ENCODE measurements at places on chromosomes 5 and 9. TPM values are rescaled to one million over a fixed set of nuclear protein-coding genes. Genes with fewer than 3 reads are reported as not detected.

Gene PCDHGA7
- 2.9 TPM for total RNA-seq

Gene ITGA2
- 22.3 TPM for total RNA-seq

Gene PARP8
- total RNA-seq = 59.4 TPM

Gene SH2D3C
- total RNA-seq = 34.5 TPM

Gene IL4
- total RNA-seq = not detected

Gene RNF145
- total RNA-seq = 212 TPM

Gene DNM1
- 8.2 TPM for total RNA-seq

Gene ELAVL2
- 1.7 TPM for total RNA-seq

Gene RHOBTB3
- total RNA-seq = 150 TPM

Gene TRPM3
- 1.4 TPM for total RNA-seq

Gene SLC25A2
- 0.83 TPM for total RNA-seq

Gene TMEM232
- total RNA-seq = 28.3 TPM

Gene BARX1
- not detected for total RNA-seq

- DNase-seq = no peak
Measured at GRCh38 chr9:129608561-129609481, 12.1 kb downstream of the C9orf50 start.

GRCh38 chr9:110752766-110753165, 84.2 kb downstream of the MUSK start:
- DNase-seq = no peak

DNA sequence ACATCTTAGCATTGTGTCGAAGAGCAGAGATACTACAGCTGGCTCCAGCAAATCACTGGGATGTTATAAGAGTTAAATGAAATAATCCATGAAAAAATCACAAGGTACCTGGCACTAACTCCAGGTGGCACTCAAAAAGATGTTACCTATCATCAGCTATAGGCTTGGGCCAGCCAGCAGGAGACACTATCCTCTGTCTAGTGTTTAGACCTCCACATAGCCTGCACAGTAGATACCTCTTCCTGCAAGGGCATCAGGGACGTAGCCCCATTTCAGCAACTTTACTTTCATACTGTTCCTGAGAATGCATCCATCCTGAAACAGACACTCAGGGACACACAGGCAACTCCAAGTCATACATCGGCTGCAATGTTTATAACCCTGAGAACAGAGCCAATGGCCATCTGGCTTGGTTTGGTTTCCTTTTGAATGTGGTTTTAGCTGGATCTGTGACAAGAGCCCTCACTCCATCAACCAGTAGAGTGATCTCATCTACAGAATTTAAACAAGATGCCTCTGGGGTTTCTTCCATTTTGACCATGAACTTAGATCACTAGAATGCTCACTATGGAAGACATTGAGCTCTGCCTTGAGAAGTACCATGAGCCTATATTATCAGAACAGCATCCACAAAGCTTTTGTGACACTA, 69.9 kb downstream of the TLE1 start:
- peak; percentile 53 for DNase-seq

DNA sequence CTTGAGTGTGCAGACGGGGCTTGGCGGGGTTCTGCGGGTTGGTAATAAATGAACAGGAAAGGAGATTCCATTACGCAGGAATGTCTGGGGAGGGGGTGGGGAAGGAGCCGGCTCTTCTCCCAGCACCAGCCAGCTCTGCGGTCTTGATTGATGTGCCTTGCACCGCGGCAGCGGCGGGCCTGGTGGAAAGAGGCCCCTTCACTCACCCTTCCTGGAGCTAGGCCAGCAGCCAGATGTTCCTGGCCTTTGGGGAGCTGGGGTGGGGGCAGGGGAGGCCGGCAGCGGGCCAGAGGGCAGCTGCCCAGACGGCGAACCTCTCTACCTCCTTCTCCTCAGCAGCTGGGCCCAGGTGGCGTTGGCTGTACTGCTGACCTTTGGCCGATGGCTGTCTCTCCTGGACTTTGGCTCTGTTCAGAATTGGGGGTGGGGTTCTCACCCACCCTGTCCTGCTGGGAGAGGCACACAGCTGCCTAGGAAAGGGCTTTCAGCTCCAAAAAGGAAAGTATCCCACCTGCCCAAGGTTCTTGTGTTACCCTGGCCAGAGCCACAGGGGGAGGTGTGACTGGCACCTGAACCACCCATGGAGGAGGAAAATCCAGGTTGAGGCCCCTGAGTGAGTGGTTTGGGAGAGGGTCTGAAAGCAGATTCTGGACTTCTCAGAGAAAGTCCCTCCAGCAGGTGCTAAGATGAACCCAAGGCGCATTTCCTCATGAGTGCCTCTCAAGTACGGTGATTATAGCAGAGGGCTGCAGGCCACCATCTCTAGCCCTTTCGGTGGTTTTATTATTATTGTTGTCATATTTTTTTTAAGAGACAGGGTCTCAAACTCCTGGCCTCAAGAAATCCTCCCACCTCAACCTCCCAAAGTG, 58.0 kb upstream of the SYNPO start:
- peak; percentile 94 for DNase-seq

DNA sequence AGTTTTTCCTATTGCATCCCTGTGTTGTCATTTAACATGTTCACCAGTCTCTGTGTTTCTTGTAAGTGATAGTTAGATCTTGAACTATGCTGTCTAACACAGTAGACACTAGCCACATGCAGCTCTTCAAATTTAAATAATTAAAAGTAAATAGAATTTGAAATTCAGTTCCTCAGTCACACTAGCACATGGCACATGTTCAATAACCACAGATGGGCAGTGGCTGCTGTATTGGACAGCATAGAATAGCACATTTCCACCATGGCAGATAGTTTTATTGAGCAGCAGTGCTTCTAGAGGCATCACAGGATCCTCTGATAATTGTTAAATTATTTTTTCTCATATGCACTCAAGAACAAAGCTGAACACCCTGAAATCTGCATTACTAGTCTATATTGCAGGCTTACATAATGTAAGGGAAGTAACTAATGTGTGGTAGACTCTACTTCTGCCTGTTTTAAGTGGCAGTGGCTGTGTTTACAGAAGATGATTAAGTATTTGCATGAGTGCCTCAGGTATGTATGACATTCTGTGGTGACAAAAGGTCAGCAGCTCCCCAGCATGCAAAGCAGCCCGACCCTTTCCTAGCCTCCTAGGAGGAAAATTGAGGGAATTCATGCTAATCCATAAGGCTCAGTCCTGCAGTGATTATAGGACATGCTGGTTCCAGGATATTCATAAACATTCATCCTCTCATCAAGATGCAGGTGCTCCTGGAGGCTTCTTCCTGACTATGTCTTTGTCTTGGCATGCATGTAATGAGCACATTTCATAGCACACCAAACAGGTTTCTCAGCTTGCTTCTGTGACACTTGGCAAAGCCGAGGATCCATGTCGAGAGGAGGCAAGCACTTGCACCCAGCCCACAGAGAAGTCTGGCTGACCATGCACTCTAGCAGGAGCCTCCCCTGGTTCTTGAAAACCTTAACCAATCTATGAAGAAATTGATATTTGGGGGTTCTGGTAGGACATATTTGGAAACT, 45.5 kb downstream of the SH3RF2 start:
- peak; percentile 15 for DNase-seq

DNA sequence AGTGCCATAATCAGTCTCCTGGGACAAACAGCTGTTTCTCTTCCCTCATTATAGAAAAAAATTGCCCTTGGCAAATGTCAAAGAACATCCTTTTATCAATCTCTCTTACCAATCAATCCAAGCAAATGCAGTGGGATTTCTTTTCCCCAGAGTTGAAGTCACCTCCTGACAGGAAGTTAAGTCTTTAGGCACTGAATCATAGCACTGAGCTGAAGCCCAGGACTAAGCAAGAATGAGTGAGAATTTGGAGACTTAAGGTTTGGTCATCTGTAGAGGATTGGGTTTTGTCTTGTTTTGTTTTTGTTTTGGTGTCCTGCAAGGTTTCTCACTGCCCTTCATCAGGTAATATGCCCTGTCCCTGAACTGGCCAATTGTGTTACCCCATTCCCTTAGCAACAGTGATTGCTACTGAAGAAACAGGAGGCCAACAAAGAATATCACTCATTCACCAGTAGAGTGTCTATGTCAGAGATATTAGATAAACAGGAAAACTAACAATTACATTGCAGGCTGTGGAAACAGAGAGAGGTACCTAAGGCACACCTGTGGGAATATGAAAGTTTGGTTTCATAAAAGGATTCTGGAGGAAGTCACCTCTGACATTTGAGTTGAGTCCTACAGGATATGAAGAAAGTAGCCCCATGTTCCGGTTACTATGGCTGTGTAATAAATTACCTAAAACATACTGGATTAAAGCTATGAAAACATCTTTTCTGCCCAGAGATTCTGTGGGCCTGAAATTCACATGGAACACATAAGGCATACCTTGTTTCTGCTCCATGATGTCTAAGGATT, 4.5 kb upstream of the FXN start:
- DNase-seq = no peak

- DNase-seq = no peak
Measured at GRCh38 chr5:139271201-139272027, 22.1 kb upstream of the MATR3 start.

DNA sequence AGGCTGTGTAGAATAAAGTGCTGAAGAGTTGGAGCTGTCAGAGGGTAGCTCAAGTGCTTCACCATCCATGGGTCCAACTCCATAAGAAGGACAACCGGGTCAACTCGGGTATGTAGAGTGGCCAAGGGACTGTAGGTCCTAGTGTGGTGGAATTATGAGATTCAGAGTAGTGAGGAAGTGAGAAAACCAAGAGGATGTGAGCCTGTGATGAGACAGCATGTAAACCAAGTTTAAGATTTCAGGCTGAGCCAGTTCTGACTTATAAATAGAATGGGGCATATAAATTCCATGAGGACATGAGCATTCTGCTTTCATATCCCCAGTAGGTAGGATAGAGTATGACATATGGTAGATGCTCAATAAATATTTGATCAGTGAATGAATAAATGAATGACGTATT, 96.3 kb downstream of the CFAP95 start:
- no peak for DNase-seq

DNA sequence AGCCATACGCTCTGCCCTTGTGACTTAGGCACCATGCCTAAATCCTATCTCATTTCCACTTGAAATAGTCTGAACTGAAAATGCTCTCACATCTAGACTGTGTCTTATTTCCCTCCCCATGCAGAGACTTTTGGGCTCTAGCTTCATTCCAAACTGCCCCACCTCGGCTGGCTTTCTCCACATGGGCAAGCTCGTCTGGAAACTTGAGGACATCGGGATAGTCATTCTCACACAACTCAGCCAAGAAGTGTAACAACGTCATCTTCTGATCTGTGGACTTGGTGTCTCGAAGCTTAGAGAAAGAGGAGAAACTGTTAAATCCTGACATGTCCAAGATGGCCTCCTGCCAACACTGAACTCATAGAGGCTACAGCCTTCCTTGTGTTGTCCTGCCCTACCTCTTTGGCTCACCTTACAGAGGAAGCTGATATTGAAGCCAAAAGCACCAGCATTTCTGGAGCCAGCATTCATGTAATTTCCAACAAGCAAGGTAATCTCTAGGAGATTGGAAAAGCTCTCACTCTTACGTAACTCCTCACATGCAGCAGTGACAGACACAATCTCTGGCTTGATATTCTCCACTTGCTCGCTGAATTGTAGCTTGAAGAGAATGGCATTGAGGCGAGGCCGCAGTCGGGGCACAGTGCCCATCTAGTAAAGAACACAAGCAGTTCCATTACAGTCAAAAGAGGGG, 39.6 kb downstream of the PCDHGC5 start:
- peak; percentile 56 for DNase-seq

GRCh38 chr9:4238522-4238921, 61.3 kb downstream of the GLIS3 start:
- no peak for DNase-seq

- no peak for DNase-seq
Measured at GRCh38 chr9:93256878-93257807, 73.2 kb downstream of the WNK2 start.

DNA sequence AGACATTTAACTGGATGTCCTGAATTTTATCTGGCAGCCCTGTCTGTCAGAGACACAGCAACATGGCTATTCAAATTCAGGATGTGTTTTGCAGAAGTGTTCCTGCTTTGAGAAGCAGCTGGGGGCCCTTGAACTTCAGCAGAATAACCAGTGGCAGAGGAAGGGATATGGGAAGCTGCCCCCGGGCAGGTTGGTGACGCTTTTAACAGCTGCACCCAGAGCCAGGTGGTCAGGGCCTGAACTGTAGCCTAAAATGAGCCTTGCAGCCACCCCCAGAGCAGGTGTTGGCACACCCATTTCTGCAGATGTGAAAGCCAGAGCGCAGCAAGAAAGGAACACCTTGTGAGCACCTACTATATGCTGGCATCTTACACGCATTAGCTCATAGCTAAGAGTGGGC, 128.7 kb upstream of the BOD1 start:
- DNase-seq = no peak

DNA sequence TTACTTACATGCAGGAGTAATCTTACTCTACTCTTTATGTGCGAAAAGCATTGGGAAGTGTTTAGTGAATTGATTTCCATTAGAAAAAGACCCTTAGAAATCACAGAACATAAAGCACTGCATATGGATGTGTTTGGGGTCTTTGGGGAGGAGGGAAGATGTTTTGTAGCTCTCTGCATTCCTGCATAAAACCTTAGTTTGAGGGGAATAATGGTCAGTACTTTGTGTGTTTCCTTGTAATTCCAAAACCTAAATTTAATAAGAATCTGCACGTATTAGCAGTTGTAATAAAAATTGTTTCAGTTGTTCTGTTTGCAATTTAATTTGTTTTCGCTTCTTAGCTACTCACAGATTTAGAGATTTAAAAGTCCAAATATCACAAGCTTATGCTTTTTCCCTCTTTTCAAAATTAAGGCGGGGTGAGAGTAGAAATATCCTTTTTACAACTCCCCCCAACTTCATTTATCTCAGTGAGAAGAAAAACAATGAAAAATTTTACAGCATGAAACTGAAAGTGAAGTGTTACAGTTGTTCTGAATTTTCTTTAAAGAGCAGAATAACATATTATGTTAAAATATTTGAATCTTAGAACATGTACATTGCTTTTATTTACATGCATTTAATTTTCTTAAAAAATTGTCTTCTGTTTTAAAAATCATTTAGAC, 143.8 kb downstream of the SMARCA2 start:
- DNase-seq = peak; percentile 73

DNA sequence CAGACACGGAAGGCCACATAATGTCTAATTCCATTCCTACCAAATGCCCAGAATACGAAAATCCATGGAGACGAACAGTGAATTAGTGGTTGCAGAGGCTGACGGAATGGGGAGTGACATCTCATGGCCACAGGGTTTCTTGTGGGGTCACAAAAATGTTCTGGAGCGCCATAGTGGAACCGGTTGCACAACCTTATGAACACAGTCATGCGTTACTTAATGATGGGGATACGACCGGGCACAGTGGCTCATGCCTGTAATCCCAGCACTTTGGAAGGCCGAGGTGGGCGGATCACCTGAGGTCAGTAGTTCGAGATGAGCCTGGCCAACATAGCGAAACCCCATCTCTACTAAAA, 26.0 kb upstream of the TTLL11 start:
- no peak for DNase-seq

- DNase-seq = peak; percentile 66
Measured at GRCh38 chr9:89850631-89851325, 246.0 kb downstream of the GADD45G start.

DNA sequence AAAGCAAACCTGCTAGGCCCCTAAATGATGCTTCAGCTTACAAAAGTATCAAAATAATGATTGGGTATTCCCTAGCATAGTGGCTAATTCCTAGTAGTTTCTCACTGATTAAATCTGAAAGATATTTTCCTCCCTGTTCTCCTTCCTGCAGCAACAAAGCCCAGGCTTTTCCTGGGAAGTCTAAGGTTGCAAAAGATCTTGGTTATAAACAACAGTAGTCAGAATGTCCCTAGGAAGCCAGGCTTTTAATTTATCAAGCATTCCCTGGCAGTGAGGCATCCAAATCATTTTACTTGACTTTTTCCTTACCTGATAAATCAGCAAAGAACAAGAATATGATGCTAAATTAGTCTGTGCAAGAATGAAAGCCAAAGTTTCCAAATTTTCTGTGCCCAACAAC, 272.0 kb downstream of the PDE4D start:
- DNase-seq = no peak

- DNase-seq = no peak
Measured at GRCh38 chr5:80139466-80139972, 104.4 kb downstream of the THBS4 start.

Data from lung (tissue), 17 donors.